Nephron progenitor cell (in vitro differentiated cells): ENCODE measurements at places on chromosomes 2 and 18.
A peak's percentile ranks its signal among the peaks of the same experiment; 100 is the strongest.

DNA sequence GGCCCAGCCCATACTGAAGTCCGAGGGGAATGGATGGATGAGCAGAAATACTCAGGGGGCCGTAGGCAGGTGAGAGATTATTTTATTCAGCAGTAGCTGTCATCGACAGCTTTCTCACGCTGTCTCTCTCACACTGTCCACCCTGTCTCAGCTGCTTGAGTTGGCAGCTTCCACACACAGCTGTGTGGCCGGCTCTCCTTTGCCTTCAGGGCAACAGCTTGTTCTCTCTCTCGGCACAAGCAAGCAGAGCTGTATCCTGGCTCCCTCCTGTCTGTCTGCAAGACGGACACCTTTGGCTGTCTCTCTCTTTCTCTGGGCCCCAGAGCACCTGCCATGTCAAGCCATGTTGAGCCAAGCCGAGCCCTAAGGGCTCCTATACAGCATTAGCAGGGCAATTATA is 9.8 kb upstream of the PAPOLG start:
- no peak for DNase-seq

GRCh38 chr2:75476761-75477160 is 84.0 kb downstream of the EVA1A start:
- DNase-seq = no peak

GRCh38 chr2:231714639-231715498 is 6.5 kb downstream of the PTMA start:
- peak; percentile 91 for DNase-seq

GRCh38 chr2:88283886-88284592 is 113.9 kb downstream of the THNSL2 start:
- no peak for DNase-seq

GRCh38 chr2:239252801-239253200 is 148.0 kb downstream of the HDAC4 start:
- no peak for DNase-seq

GRCh38 chr18:4236940-4237663 is 218.0 kb downstream of the DLGAP1 start:
- DNase-seq = no peak

DNA sequence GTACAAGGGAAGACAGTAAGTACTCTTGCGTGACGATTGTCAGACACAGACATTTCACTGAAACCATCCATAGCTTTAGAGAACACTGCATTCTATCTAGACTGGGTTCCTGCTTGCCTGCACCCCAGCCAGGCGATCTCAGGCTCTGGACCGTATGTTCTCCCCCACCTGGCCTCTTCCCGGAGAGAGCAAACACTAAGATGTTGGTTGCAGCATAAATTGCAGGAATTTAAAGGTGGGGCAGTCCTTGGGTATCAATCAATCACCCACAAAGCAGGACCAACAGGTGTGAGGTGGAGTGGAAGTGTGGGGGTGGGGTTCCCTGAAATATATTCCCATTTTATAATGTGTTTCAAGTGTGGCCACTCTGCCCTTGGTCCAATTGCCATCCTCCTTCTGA is 103.6 kb upstream of the TGFA start:
- no peak for DNase-seq

DNA sequence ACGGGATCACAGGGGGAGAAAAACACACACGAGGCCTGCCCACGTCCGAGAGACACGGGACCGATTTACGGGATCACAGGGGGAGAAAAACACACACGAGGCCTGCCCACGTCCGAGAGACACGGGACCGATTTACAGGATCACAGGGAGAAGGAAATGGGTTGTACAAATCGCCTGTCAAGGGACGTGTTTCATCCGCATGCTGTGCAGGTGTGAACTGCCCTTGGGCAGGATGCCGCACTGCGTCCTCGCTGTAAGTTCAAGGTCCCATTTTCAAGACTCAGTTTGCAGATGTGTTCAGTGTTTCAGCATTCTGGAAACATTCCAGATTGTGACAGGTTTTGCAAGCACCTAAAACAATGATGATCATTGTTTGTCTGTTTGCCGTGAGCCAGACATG is 2.3 kb upstream of the KCNG2 start:
- no peak for DNase-seq

GRCh38 chr2:118848381-118849225 is 1.2 kb upstream of the EN1 start:
- peak; percentile 43 for DNase-seq

- DNase-seq = no peak
Observed at GRCh38 chr18:78727877-78728783, 251.5 kb upstream of the SALL3 start.

GRCh38 chr2:227813562-227814353 is at the start of gene CCL20:
Gene CCL20 (plus strand): TSS chr2:227813842. CDS start chr2:227813912, 70 bp downstream.
- DNase-seq = no peak

- no peak for DNase-seq
Observed at GRCh38 chr18:74050807-74051206, 96.8 kb downstream of the FBXO15 start.

- DNase-seq = no peak
Observed at GRCh38 chr2:169082995-169083394, 13.6 kb downstream of the DHRS9 start.

DNA sequence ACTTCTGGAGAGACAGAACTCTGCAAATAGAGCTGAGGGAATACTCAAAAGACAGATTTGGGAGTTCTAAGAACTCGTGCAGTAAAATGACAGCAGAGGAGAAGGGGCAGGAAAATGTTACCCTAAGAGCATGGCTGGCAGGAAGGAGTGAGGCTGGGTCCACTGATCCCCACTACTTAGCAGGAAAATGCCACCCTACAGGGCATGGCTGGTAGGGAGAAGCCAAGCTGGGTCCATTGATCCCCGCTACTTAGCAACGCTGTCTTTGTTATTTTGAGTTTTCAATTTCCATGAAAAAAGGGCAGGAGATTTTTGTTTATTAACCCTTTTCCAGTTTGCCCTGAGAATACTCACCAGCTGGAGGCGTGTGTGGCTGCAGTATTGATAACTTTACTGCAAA is 100.3 kb upstream of the TMEM200C start:
- DNase-seq = no peak

- peak; percentile 2 for DNase-seq
Observed at GRCh38 chr2:84631047-84631446, 114.7 kb downstream of the DNAH6 start.

DNA sequence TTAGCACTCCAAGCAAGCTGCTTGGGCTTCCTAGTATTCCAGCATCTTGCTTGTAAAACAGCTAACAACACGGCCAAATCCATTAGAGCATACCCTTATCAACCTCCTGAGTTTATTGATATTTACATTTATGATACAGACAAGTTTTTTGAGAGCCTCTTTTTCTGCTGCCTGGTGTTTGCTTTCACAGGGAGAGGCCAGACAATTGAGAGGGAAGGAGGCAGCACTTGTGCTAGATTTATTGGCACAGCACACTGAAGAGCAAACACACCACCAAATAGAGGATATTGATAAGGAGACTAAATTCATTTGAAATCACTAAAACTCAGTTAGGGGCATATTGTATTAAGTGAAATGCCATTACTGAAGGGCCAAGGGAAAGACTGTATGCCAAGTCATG is 1142.3 kb upstream of the FANCL start:
- no peak for DNase-seq

GRCh38 chr18:11274144-11274794 is 124.9 kb upstream of the PIEZO2 start:
- DNase-seq = no peak

DNA sequence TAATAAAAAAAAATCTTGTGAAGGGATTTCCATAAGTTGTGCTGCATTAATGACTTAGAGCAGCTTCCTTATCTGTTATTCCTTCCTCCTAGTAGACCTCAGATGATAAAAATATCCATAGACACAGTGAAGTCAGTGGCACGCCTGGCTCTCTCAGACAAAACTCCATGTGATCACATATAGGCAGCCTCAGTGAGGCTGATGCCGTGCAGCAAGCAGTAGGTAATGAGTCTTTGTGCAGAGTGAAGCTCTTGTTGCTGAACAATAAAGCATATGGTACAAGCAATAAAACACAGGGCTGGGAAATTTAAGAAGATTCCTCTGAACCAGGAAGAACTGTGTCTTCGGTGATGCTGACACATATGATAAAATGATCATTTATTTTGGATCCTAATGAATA is 102.7 kb downstream of the CSRNP3 start:
- peak; percentile 24 for DNase-seq

- no peak for DNase-seq
Observed at GRCh38 chr2:120613742-120614571, 121.7 kb upstream of the GLI2 start.

DNA sequence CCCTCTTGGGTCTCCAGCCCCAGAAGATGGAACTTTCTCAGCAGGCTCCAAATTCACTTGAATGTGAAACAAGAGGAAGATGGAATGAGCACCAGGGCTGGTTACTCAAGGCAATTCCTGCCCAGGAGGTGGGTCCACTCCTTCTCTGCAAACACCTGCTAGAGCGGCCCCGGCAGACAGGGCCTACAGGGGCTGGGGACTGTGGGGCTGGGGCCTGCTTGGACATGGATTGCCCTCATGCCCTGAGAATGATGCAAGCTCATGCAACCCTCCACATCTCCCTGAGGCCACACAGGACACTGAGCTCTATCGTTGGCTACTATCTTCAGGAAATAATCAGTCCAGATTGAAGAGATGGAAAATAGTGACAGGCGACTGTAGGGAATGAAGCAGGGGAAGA is 39.1 kb downstream of the TFCP2L1 start:
- DNase-seq = no peak

- no peak for DNase-seq
Observed at GRCh38 chr2:203559641-203560040, 24.5 kb upstream of the RAPH1 start.

- no peak for DNase-seq
Observed at GRCh38 chr18:7548721-7549120, 18.4 kb upstream of the PTPRM start.

DNA sequence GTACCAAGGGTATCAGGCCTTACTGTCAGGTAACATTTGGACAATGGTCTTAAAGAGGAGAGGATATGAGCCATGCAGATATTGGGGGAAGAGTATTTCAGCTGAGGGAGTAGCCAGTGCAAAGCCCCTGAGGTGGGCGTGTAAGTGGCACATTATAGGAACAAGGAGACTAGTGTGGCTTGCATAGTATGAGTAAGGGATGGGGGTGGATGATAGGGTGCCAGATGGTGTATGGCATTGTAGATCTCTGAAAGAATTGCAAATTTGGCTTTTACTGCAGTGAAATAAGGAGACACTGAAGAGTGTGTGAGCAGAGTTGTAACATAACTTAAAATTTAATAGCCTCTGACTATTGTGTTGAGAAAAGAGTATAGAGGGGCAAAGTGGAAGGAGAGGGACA is 244.0 kb downstream of the PDE11A start:
- no peak for DNase-seq

- no peak for DNase-seq
Observed at GRCh38 chr18:23243178-23243577, 107.9 kb downstream of the CABLES1 start.

DNA sequence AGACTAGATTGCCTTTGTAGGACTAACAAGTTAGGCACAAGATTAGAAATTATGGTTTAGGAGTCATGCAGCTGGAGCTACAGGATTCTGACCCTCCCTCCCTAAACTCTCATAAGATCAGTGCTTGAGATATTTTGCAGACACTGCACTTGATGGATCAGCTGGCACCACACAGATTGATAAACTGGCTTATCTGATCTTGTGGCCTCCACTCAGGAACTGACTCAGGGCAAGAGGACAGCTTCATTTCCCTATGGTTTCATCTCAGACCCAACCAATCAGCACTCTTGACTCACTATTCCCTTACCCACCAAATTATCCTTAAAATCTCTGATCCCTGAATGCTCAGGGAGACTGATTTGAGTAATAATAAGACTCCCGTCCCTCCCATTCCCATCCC is 152.3 kb downstream of the DIS3L2 start:
- no peak for DNase-seq

GRCh38 chr2:43170405-43171105 is 55.9 kb downstream of the ZFP36L2 start:
- DNase-seq = no peak

GRCh38 chr2:64635976-64636911 is 17.5 kb downstream of the SERTAD2 start:
- no peak for DNase-seq

DNA sequence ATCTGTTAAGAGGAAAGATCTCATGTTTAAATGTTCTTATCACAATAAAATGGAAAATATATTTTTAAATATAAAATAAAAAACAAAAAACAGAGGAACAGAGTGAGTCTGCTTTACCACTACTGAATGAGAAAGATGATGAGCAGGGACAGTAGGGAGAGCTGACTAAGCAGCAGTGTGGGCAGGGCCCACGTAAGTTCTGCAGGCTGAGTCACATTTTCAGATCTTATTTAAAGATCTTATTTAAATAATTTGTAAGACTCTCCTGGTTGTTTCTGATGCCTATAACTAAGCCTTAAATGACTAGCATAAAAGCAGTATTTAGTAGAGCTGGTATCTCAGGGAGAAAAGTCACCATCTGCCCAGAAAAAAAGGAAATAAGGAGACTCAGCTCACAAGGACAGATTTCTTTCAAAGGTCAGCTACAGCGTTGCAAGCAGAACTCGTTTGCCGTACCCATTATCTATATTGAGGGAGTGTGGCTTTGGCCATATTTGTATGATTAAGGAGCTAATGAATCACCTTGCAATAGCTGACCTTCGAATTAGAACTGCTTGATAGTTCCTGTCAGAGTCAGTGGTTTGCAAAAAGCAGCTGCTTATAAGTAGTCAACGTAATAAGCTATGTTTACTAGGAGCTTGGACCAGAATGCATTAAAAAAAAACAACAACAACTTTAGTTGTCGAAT is 322.1 kb upstream of the CHAC2 start:
- no peak for DNase-seq

DNA sequence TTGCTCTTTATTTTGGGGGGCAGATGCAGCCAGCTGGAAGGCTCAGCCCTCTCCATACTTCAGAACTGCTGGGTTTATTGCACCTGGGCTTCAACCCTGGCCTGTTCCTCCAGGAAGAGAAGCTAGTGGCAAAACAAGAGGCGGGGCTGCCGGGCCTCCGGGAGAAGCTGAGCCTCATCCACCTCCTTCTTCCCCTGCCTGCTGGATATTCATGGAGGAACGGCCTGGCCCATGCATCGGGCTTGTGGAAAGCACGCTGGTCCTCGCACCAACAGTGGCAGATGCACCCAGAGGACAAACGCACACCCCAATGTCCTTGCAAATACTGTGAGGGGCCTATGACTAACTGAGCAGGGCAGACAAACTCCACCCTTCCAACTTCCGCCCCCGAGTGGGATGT is 30.6 kb downstream of the FAM178B start:
- DNase-seq = no peak

DNA sequence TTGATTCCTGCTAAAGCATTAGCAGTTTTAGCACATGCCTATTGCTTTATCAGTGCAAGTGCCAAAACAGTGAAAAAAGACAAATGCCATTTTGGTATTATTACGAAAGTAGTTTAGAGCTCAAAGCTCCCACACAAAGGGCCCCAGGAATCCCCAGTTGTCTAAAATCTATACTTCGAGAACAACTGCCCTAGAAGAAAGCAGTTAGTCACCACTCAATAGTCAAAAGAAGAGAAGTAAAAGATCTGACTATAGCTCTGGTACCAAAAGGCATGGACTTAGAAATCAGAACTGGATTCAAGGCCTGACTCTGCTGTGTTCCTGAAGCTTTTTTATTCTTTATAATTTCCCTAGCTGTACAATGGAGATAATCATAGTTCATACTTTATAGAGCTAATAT is 21.8 kb downstream of the SCN3A start:
- DNase-seq = no peak
